Right lobe of liver (tissue), 6 donors: ENCODE measurements at places on chromosomes 12 and 14.

DNA sequence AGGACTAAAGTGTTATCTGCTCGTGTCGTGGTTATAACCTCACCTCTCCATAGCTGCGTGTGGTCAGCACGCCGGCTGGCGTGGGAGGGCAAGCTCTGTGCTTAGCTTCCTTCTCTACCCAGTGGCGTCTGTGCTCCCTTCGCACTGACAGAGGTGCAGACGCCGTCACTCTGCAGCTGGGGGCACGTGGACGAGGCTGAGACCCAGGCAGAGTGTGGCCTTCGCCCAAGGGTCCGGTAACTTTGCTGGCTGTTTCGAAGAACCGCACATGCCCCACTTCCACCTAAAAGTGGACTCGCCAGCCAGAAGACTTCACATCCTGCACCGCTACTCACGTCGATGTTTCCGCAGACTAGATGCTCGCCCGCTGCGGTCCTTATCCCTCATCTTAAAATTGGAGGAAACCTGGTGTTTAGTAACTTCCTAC lies 35.9 kb upstream of the DYNC1H1 start:
- no peak for DNase-seq

GRCh38 chr12:128133321-128134073 lies 133.5 kb upstream of the TMEM132C start:
- no peak for DNase-seq

GRCh38 chr14:83331513-83331912 lies 1797.9 kb upstream of the SEL1L start:
- DNase-seq, result no peak

- DNase-seq, result no peak
Observed at GRCh38 chr12:49703647-49704137, 3.5 kb downstream of the FMNL3 start.

DNA sequence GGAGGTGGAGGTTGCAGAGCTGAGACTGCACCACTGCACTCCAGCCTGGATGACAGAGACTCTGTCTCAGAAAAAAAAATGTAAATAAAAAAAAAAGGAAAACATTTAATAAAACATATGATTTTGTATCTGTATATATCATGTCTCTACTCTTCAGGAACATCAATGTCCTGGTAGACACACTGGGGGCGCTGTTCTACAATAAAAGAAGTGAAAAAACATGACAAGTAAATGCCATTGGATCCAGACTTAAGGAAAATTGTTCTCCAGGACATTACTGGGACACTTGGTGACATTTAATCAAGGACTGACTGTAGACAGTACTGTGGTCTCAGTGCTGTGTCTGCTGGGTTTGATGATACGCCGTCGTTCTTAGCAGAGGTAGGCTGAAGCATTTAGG lies 15.5 kb upstream of the KLC1 start:
- no peak for DNase-seq

- no peak for DNase-seq
Observed at GRCh38 chr12:82954572-82954971, 267.9 kb downstream of the TMTC2 start.

DNA sequence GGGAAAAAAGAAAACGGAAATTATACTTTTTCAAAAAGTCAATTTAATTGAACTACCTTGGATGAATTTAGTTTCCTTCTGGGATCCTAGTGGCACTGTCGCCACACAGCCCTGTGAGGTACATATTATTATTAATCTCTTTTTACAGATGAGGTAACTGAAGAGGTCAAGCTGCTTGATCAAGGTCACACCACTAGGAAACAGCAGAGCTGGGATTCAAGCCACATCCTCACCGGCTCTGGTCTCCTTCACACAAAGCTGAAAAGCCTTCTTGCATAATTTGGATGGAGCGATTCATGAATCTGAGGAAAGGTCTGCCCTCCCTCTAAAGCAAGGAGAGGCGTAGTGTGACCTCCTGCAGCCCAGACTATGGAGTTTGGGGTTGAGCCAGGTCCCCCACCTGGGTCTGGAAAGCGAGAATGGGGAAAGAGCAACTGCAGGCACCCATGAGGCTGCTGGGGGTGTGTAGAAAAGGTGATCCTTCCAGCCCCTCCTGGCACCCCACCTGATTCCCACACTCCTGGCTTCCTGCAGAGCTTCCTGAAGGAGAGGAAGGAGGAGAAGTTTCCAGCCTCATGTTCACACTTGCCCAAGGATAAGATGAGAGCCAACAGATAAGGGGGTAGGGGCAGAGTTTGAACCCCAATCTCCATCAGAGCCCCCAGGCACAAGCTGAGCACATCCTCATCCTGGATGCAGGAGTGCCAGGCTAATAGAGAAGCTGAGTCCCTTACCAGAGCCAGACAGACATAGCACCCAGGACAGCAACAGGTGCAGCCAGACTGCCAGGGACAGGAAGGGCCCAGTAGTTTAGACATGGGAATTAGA lies 3.9 kb upstream of the KRT79 start:
- DNase-seq, result no peak
